SK-N-SH treated with all-trans-retinoic acid at 6 μM for 48 hours (cell line): ENCODE measurements at places on chromosomes 5 and 9.

DNA sequence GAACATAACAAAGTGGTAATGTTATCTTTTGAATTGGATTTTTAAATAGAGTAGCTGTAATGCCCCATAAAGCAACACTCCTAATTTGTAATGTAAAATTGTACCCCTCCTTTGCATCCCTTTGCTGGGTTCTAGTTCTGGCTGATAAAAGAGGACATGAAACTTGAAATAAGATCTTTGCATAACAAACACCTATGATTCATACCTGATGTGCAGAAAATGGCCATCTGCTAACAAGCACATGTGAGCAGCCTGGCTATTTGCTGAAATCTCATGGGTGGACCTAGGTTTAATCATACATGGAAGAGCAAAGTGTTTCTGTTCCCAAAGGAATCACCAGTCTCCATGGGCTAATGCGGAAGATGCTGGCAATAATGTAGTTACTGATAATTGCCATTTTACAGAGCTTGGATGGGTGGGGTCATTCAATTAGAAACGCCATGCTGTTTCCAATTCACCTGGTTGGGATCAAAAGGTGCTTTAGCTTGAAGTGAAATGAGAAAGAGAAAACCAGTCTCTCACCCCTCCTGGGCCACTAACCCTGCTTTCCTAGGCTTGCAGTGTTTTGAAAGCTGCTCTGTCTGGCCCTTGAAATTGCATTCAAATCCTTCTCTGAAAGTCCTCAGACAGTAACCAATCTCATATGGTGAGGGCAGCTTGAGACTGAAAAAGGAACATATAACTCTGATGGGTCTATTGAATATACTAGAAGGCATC is 585.1 kb downstream of the TLE4 start:
- no peak for ATAC-seq

GRCh38 chr9:92563116-92564100 is 27.6 kb upstream of the ECM2 start:
- ATAC-seq, result peak; percentile 23; the same call in 2 of the 3 replicates

DNA sequence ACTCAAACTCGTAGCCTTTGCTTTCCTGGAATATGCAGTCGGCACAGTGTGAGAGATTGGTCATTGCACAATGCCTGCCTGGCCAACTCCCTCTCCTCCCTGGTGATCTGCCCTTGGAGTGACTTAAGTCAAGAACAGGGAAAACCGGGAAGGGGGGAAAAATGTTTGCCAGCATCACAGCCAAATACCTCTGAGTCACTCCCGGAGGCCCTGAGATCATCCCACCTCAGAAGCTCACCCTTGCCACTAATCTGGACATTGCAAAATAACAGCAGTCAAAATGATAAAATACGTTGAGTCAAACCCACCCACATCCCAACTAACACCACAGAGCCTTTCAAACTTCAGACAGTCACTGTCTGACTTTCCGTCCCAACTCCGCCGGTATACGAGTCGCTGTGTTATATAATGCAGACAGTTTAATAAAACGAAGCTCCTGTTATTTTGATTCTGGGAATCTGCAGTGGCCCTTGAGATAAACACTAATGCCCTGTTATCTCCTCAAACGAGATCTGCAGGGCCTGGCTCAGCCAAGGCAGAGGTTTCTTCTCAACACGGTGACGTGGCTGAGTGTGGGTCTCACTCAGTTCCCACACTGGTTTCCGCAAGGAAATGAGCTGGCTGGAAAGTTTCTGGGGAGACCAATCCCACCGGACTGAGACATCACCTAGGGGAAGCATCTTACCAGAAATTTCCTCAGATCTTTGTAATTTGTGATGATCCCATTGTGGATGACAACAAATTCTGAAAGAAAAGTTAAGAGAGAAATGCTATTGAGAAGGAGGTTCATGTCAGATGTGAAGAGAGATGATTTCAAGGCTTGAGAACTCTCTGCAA is 22.1 kb downstream of the GFPT2 start:
- peak; percentile 36 for ATAC-seq

GRCh38 chr5:124652514-124652819 is 94.0 kb downstream of the ZNF608 start:
- no peak for ATAC-seq

DNA sequence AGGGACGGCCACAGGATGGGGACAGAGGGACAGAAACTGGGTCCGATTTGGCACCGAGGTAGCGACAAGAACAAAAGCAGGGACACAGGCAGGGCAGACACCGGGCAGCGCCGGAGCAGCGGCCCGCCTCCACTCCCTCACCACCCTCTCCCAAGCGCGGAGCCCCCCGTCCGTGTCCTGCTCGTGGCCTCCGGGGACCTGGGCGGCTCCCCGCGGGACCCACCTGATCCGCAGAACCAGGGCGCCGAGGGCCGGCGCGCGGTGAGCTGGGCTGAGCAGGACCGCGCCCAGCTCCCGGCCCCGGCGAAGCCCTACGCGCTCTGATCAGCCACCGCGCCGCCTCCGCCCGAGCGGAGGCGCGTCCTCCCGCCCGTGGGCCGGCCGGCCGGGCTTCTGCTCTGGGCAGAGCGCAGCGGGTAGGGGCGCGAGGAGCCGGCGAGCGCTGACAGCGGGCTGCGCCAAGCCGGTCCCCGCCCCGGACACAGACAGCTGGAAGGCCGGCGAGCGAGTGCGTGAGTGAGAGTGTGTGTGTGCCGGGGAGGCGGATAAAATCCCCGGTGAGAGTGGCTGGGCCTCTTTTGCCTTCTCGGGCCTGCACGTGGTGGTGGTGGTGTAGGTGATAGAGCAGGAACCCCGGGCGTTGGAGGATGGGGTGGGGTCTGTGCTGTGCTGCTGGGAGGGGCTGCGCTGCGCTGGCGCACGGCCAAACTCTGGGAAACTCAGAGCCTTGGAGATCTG is at the start of gene GGTA1:
Gene GGTA1 (minus strand): TSS at position 418 of the 738 bp plus-strand sequence. CDS start 31,922 bp downstream, outside the sequence.
- peak; percentile 77 for ATAC-seq

DNA sequence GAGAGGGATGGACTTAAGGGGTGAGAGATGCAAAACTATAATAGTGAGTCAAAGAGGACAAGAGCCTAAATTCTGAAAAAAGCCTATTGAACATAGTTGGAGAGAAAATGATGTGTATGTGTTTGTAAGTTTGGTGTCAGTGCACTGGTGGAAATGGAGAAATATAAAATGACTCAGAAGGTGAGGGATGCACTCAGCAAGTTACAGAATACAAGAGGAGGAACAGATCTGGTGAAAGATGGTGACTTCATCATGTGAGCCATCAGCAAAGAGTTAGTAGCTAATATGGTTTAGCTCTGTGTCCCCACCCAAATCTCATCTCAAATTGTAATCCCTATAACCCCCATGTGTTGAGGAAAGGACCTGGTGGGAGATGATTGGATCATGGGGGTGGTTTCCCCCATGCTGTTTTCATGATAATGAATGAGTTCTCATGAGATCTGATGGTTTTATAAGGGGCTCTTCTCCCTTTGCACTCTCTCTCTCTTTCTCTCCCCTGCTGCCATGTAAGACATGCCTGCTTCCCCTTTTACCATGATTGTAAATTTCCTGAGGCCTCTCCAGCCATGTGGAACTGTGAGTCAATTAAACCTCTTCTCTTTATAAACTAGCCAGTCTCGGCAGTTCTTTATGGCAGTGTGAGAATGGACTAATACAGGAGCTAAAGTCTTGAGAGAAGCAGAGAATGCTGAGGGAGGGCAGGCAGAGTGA is 30.4 kb upstream of the FYB1 start:
- ATAC-seq, result no peak
